HCT116 (cell line): ENCODE measurements at places on chromosomes 1 and 21.

GRCh38 chr21:41929248-41929647 lies 24.6 kb downstream of the C2CD2 start:
- DNase-seq: no peak

- DNase-seq: no peak
Measured at GRCh38 chr1:177423090-177423489, 252.3 kb downstream of the BRINP2 start.

DNA sequence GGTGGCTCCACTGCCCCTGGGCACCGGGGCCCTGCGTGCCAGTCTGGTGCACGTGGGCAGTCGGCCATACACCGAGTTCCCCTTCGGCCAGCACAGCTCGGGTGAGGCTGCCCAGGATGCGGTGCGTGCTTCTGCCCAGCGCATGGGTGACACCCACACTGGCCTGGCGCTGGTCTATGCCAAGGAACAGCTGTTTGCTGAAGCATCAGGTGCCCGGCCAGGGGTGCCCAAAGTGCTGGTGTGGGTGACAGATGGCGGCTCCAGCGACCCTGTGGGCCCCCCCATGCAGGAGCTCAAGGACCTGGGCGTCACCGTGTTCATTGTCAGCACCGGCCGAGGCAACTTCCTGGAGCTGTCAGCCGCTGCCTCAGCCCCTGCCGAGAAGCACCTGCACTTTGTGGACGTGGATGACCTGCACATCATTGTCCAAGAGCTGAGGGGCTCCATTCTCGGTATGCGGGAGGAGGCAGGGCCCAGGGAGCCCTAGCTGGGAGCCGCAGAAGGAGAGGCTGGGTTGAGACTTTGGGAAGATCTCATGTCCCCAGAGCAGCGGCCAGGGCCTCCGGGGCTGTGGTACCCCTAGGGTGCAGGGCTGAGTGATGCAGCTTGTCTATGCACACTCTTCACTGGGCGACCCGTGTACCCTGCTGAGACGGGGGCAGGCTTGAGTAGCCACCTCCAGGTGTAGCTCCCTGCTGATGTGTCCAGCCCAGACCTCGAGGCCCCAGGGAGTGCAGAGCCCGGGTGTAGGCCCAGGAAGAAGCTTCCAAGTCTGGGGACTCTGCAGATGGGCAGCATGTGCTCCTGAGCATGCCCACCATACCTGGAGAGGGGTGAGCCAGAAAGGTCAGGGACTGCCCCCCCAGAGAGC lies 1.8 kb downstream of the VWA1 start:
- no peak for DNase-seq

DNA sequence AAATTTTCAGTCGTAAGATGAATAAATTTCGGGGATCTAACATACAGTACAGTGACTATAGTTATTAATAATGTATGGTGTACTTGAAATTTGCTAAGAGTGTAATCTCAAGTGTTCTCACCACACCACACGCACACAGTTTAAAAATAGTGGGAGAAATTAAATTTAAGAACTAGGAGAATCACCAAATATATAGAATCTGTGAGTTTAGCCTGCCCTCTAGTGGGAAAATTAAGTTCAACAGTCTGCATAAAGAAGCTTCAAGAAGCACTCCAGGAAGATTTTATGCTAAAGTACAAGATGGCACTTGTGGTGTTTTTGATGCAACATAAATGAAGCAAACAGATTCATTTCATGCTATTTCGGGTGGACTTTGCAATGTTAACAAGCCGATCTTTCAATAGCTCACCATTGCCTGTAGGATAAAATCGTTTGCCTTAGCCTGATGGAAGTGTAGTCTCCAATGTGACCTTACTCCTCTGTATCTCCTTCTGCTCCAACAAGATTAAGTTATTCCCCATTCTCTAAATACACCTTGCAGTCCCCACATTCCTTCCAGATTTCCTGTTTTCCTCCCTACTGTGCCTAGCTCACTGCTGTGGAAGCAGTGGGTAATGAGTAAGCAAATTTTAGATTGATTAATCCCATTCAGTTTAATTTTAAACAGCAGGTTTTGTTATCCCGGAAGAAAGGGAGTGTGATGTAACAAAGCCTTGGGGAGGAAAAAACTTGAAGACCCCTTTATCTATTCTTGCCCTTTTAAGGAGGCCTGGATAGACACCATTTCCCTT lies 8.7 kb upstream of the PIK3C2B start:
- peak; percentile 69 for DNase-seq

- no peak for DNase-seq
Measured at GRCh38 chr21:30480145-30480544, at the start of gene KRTAP19-1. Gene KRTAP19-1 (minus strand): TSS chr21:30480367. CDS start chr21:30480317, 50 bp downstream.

GRCh38 chr1:54584575-54584974 lies 36.5 kb downstream of the ACOT11 start:
- no peak for DNase-seq

DNA sequence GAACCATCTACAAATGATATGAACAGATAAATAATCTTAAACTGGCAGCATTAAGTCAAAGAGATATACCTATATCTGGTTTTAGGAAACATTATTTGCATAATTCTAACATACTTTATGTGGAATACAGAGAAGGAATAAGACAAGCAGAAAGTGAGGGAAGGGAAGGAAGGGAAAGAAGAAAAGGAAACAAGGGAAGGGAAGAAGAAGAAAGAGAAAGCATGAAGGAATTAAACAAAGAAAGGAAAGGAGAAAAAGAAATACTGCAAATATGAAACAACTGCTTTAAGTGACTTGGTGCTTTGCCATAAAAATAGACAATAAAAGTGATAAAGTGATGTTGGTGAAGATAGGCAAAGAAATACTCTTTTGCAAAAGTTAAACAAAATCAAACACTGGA lies 20.1 kb downstream of the SCMH1 start:
- no peak for DNase-seq

DNA sequence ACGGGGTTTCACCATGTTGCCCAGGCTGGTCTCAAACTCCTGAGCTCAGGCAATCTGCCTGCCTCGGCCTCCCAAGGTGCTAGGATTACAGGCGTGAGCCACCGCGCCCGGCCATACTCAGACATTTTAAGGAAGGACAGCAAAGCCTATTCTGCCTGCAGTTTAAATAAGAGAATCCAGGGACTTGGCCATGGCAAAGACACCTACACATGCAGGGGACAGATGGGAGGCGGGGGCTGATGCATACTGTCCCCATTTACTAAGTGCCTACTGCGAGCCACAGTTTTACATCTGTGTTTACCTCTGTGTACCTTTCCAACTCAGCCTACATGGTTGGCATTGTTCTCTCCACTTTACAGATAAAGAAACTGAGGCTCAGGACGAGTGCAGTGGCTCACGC lies 25.4 kb downstream of the LDLRAD2 start:
- DNase-seq: no peak

- no peak for DNase-seq
Measured at GRCh38 chr1:196308176-196308575, 300.1 kb downstream of the KCNT2 start.
